ENCODE measurements at places on chromosomes 16 and 17. TPM values are rescaled to one million over a fixed set of nuclear protein-coding genes. Genes with fewer than 3 reads are reported as not detected.

MYO15B gene
- total RNA-seq: 150 TPM

TPSG1 gene
- total RNA-seq: not detected

- H3K27me3 ChIP-seq: no peaks in the 10 kb centered on the region
- H3K4me3 ChIP-seq: no peak overlapping the region
- no peaks in the 10 kb centered on the region for H3K36me3 ChIP-seq
- no peak overlapping the region for H3K27ac ChIP-seq
- peaks cover 20% of the 10 kb centered on the region for H3K4me1 ChIP-seq
These were observed 31.8 kb upstream of the JPH3 start for GRCh38 chr16:87570572-87570937.

DNA sequence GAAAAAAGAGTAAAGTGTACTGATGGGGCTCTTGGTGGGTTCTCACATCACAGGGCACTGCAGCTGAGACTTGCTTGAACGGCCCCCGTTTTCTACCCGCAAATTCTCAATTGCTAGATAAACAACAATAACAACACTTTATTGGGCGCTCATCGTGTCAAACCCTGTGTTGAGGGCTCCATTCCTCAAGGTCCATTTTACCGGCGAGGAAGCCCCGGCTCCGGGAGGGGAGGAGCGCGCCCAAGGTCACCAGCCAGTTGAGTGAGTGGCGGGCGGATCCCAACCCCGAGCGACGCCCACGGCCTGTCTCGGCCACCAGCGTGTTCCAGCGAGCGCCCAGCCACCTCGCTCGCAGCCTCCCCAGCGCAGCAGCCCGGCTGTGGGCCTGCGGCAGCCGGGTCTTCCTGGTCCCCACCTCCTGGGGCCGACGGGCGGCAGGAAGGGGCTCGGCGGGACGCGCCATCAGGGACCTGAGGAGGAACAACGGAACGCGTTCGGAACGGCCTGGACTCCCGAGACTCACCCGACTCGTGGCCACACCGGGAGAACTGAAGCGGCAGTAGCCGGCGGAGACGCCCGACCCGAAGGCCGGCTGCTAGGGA, 373 bp downstream of the CMC2 start:
- H3K36me3 ChIP-seq: no peaks in the 10 kb centered on the region
- H3K27me3 ChIP-seq: no peaks in the 10 kb centered on the region
- peak overlapping the region; percentile 98 for H3K27ac ChIP-seq
- peak; percentile 38 for DNase-seq
- H3K4me1 ChIP-seq: peaks cover 23% of the 10 kb centered on the region

DNA sequence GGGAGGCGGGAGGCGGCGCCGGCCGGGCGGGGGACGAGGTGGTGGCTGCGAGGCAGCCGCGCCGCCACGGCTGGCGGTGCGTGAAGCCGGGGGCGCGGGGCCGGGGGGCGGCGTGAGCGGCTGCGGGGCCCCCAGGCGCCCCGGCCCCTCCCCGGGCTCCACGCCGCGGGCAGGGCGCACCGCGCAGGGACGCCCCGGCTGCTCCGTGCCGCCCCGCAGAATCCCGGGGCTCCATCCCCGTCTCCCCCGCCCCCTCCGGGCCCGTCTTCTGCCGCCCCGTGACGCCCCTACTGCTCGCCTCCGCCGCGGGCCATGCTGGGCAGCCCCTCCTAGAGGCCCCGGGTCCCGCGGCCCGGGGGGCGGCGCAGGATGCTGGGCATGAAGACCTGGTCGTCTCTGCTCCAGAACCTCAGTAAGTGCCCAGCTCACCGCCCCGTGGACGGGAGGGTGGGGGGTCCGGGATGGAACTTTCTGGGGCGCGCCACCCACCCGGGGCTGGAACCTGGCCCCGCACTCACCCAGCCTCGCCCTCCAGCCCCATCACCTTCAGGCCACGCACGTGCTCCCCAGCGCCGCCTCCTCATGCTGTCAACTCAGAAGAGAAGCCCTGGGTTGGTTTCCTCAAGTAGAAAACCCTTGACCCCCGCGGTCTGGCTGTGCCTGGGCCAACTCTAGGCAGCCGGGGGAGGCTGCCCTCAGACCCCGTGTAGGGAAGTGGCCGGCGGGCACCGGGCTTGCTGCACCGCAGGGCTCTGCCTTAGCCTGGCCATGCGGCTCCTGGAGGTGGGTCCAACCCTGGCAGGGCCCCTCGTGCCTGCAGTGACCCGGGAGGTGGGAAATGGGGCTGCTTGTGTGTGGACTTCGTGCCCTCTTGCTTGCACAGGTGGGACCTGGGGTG, 150.2 kb upstream of the GSE1 start:
- H3K4me3 ChIP-seq: no peak overlapping the region
- H3K4me1 ChIP-seq: peaks cover 52% of the 10 kb centered on the region
- H3K27me3 ChIP-seq: no peaks in the 10 kb centered on the region
- DNase-seq: no peak
- H3K27ac ChIP-seq: no peak overlapping the region

- H3K4me1 ChIP-seq: no peaks in the 10 kb centered on the region
- H3K27ac ChIP-seq: no peak overlapping the region
- no peaks in the 10 kb centered on the region for H3K36me3 ChIP-seq
These were observed 21.9 kb downstream of the ST3GAL2 start for GRCh38 chr16:70416748-70417616.

DNA sequence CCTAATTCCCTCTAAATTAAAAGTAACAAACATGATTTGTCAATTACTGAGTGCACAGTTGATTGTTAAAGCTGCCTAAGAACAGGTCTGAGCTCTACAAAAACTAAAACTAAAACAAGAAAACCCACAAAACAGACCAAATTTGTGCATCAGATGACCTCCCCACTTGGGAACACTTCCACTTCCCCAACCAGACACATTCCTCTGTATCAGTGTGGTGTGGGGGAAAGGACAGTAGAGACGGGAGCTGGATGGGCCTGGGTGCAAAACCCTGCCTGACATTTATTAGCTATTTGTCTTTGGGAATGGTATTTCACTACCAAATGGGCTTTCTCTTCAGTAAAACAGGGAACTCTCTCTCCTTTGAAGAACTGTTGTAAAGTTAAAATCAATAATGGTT, 29.8 kb downstream of the STAT3 start:
- H3K27me3 ChIP-seq: no peaks in the 10 kb centered on the region
- no peak overlapping the region for H3K4me3 ChIP-seq
- H3K27ac ChIP-seq: peak overlapping the region; percentile 8

DNA sequence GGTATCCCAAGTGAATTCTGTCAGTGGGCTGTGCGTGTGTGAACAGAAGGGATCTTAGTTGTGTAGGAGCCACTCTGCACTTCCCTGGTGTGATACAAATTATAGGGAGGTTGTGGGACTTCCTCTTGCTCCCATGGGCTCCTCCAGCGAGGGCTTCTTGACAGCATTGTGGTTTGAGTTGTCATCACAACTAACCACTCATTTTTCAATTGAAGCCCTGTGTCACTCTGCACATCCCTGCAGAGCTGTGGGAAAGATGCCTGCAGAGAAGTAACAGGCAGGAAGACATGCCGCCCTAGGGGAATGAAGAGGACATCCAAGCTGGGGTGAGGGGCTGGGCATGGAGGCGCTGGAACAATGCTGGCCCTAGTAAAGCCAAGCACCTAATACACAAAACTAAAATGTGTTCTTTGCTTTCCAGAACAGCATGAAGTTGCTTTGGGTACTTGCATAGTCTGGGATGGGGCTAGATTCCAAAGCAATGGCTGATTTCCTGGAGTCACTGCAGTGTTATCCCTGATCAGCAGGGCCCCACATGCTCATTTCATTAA, 692.5 kb downstream of the TOX3 start:
- DNase-seq: no peak
- no peak overlapping the region for H3K27ac ChIP-seq
- H3K36me3 ChIP-seq: no peaks in the 10 kb centered on the region

RNF222 gene
- not detected for total RNA-seq

- H3K36me3 ChIP-seq: no peaks in the 10 kb centered on the region
- H3K27me3 ChIP-seq: no peaks in the 10 kb centered on the region
- H3K4me3 ChIP-seq: no peak overlapping the region
- no peak overlapping the region for H3K27ac ChIP-seq
- H3K4me1 ChIP-seq: peaks cover 46% of the 10 kb centered on the region
These were observed 10.9 kb downstream of the KIFC3 start for GRCh38 chr16:57791195-57791892.

ACSM2A gene
- total RNA-seq: not detected

C1QTNF1 gene
- total RNA-seq: 89.4 TPM

GRCh38 chr16:11260596-11260966, 4.6 kb upstream of the SOCS1 start:
- DNase-seq: no peak
- H3K27ac ChIP-seq: no peak overlapping the region

- peaks cover 9% of the 10 kb centered on the region for H3K4me1 ChIP-seq
- DNase-seq: no peak
- H3K4me3 ChIP-seq: no peak overlapping the region
- H3K36me3 ChIP-seq: peaks cover 6% of the 10 kb centered on the region
- no peak overlapping the region for H3K27ac ChIP-seq
- H3K27me3 ChIP-seq: no peaks in the 10 kb centered on the region
These were observed 8.8 kb upstream of the PAM16 start for GRCh38 chr16:4359914-4360313.

DNA sequence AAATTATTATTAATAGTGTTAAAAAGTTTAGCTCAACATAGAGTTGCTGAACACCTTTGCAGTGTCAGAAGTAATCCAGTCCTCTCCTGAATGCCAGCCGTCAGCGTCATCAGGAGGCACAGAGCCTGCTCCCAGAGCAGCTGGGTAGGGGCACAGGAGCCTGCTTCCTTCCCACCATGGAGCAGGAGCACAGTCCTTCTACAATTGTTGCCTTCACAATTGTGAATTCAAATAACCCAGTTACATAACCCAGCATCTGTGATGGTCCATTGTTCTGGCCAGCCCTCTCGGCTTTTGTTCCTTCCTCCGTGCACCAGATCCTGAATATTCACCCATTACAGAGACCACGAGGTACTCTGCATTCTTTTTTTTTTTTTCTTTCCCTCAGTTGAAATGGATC, 393.9 kb upstream of the MAF start:
- no peak overlapping the region for H3K4me3 ChIP-seq
- H3K36me3 ChIP-seq: no peaks in the 10 kb centered on the region
- H3K27ac ChIP-seq: peak overlapping the region; percentile 73
- H3K4me1 ChIP-seq: no peaks in the 10 kb centered on the region

DNA sequence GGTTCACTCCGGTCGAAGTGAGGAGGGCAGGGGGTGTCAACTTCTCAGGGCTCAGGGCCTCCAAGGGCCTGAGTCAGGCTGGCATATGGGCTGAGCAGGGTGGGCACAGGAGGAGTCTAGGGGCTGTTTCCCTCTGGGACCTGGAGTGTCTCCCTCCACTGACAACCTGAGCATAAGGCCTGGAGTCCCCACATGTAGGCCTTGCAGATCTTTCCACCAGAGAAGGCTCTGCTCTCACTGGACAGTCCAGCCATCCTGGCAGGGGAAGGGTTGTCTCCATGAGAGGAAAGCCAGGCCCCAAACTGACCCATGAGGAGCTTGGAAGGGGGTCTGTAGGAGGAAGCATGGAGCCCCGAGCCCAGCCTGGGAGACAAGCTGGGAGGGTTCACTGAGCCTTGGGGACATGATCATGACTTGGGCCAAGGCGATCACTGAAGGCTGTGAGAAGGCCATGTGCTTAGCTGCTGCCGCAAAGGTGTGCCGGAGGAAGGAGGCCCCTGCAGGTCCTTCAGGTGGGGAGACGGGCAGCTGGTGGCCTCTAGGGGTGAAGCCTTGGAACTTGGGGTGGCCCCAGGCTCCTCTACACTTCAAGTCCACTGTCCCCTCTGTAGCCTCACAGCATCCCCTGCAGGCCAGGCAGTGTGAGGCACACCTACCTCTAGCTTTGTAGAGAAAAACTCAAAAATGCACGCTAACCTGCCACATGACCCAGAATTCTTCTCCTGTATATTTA, 9.9 kb downstream of the CMTM2 start:
- H3K36me3 ChIP-seq: no peaks in the 10 kb centered on the region
- no peaks in the 10 kb centered on the region for H3K4me1 ChIP-seq
- H3K4me3 ChIP-seq: no peak overlapping the region

SSTR5 gene
- total RNA-seq: not detected

PYY gene
- total RNA-seq: not detected

All from tibial nerve (tissue), 4 donors.